ENCODE measurements at places on chromosomes 5 and 9. TPM values are rescaled to one million over a fixed set of nuclear protein-coding genes. Genes with fewer than 3 reads are reported as not detected.
A peak's percentile ranks its signal among the peaks of the same experiment; 100 is the strongest.

The CCL27 gene
- total RNA-seq, result not detected

- DNase-seq, result no peak
Measured at GRCh38 chr9:87650611-87651295, 75.2 kb upstream of the CTSL start.

DNA sequence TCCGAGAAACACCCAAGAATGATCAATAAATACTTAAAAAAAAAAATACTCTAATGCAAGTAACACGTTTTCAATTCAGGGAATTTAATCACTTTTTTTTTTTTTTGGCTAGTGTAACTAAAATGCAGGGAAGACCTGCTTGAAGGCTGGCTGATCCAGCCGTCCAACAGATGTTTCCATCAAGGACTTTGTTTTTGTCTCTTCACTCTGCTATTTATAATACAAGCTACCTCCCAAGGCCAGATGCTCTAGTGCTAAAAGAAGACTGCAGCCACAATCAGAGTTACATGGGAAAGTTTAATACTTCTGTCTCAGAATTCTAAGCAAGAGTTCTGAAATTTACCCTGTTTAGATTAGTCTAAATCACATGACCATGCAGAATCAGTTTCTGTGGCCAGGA lies 14.5 kb downstream of the TBCA start:
- DNase-seq, result no peak

GRCh38 chr9:129383019-129383560 lies 205.0 kb upstream of the IER5L start:
- peak; percentile 10 for DNase-seq

DNA sequence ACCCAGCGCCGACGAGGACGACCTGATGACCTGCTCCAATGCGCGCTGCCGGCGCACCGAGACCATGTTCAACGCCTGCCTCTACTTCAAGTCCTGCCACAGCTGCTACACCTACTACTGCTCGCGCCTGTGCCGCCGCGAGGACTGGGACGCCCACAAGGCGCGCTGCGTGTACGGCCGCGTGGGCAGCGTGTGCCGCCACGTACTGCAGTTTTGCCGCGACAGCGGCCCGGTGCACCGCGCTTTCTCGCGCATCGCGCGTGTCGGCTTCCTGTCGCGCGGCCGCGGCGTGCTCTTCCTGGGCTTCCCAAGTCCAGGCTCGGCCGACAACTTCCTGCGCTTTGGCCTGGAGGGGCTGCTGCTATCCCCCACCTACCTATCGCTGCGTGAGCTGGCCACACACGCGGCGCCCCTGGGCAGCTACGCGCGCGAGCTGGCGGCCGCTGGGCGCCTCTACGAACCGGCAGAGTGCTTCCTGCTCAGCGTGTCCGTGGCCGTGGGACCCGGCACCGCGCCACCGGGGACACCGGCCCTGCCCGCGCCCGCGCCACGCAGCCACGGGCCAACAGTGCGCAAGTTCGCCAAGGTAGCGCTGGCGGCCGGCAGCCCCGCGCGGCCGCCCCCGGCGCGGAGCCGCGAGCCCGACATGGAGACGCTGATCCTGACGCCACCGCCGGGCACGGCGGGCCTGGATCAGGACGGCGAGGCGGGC lies 2.7 kb upstream of the PHPT1 start:
- DNase-seq, result no peak

DNA sequence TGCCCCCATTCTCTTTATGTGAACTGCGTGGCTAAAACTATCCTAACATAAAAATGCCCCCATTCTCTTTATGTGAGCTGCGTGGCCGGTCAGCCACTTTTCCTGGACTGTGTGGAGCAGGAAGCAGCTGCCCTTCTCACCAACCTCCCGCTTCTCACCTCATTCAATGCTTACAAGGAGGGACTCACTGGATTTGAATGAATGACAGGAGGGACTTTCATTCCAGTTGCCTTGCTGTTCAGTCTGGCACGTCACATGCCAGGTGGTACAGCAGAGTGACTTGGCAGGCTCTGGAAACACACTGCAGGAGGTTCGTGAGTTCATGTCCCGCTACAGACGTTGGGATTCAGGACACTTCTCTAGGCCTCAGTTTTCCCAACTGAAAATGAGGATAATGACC lies 60.2 kb upstream of the NFIL3 start:
- no peak for DNase-seq

DNA sequence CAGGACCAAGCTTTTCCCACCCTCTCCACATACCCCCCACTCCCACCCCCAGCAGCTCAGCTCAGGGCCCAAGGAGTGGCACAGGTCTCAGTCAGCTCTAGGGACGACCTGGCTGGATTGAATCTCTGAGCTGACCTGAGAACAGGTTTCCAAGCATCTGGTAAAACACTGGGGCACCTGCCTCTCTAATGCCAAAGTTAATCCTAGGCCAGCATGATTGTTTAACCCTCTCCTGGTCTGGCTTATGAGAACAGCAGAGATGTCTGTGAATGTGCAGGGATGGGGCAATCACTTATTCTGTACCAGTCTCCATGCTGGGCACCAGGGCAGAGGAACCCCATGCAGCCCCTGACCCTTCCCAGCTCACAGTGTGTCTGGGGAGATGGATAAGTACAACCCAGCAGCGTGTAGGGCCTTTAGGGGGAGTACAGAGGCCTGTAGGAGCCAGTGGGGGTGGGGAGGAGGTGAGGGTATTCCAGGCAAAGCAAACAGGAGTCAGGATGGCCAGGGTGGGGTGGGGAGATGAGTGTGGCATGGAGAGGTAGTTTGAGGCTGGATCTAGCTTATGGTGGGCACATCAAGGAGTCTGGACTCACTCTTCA lies 678 bp upstream of the KIF12 start:
- DNase-seq, result no peak

The ITGA1 gene
- 8.9 TPM for total RNA-seq

GRCh38 chr9:19397845-19398244 lies 11.0 kb upstream of the ACER2 start:
- no peak for DNase-seq

The GARIN3 gene
- not detected for total RNA-seq

The MGAT1 gene
- 58.4 TPM for total RNA-seq

DNA sequence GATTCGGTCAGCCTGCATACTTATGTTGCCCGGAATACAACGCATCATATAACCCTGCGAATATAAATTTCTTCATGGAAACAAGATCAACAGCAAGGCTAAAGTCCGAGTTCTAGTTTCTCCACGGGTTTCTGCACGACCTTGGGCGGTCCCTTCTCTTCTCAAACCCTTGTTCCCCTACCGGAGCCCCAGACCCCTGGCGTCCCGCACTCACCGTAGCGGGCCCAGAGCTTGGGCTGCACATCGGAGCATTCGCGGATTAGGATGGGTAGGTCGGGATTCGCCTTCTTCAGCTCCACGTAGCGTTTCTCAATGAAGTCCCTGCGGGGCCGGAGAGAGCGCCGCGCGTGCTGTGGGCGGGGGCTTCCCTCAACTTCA lies 399 bp downstream of the NDUFA2 start:
- no peak for DNase-seq

The GARNL3 gene
- 9.0 TPM for total RNA-seq

DNA sequence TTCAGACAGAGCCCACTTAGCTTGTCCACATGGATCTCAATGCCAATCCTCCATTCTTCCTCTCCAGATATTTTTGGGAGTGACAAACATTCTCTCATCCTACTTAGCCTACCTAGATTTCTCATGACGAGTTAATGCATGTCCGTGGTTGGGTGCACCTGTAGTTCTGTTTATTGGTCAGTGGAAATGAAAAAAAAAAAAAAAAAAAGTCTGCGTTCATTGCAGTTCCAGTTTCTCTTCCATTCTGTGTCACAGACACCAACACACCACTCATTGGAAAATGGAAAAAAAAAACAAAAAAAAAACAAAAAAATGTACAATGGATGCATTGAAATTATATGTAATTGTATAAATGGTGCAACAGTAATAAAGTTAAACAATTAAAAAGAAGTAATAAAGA lies 59.0 kb downstream of the BASP1 start:
- DNase-seq, result no peak

DNA sequence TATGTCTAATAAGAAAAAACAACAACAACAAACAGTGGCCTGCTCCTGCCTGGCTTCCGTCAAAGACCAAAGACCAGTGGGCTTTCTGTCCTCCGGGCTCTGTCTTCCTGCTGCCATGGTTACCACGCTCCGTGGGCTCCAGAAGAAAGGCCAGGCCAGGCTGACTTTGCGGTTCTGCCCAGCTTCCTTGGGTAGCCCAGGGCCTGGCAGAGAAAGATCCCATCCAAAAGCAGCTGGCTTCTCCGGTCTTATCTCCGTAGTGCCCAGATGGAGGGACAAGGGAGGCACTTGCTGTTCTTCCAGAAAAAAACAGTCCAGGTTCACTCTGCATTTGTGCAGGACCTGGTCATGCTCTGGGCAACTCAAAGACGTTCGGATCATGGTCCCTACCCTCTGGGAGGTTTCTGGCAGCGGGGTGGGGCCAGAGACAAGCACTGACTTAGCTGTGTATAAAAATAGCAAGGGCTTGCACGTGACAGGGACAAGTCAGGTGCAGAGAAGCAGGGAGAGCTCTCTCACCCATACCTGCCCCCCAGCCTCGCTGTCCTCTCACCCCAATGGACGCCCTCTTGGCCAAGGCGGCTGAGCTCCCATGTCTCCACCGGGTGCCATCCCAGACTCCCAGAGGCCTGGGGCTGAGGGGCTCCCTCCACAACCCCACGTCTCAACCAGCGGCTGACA lies 212.2 kb downstream of the C9orf50 start:
- DNase-seq, result peak; percentile 41

DNA sequence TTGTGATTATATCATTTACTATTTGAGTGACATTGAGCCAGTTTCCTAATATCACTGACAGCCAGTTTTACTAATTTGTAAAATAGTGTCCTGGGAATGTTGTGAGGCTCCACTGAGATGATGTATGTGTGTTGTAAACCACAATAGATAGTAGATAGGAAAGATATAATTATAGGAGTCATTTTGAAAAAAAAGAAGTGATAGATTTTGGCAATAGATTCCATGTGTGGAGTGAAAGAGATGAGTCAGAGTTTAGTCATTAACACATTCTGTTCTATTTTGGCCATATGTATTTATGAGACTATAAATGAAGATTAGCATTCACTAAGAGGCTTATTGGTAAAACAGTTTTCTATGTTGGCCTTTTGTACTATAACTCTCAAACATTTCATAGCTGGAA lies 388.2 kb downstream of the FAM170A start:
- peak; percentile 2 for DNase-seq

GRCh38 chr9:111456529-111456928 lies 27.7 kb downstream of the ECPAS start:
- peak; percentile 9 for DNase-seq

GRCh38 chr5:79171635-79172245 lies 60.1 kb downstream of the BHMT start:
- no peak for DNase-seq

- DNase-seq, result no peak
Measured at GRCh38 chr5:30607301-30607894, 586.1 kb upstream of the CDH6 start.

DNA sequence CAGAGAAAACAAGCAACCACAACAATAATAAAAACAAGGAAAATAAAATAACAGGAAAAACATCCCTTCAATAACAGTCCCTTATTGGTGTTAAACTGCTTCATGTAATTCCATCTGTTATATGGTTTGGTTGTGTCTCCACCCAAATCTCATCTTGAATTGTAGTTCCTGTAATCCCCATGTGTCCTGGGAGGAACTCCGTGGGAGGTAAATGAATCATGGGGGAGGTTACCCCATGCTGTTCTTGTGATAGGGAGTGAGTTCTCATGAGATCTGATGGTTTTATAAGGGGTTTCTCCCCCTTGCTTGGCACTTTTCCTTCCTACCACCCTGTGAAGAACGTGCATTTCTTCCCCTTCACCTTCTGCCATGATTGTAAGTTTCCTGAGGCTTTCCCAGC lies 369.8 kb downstream of the TMEM232 start:
- peak; percentile 52 for DNase-seq

GRCh38 chr5:42321785-42322184 lies 101.5 kb upstream of the GHR start:
- no peak for DNase-seq

DNA sequence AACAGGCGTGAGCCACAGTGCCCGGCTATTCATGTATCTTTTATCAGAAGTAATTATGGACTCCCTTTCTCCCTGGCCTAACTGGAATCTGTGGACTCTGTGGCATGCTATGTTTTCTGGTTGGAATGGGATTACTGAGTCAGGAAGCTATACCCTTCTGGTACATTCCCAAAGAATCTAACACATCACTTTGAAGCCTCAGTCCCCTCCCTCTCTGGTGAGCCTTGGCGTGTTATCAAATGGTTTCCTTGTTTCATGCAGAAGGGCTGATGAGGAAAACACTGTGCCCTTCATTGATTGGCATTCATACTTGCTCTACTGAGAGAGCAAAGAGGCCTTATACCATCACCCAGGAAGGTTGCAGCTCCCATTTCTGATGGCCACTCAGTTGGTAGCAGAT lies 22.9 kb downstream of the C5orf15 start:
- DNase-seq, result no peak

The SLC26A2 gene
- total RNA-seq, result 100.0 TPM

The DTWD2 gene
- 9.9 TPM for total RNA-seq

The SELENOP gene
- 65.8 TPM for total RNA-seq

DNA sequence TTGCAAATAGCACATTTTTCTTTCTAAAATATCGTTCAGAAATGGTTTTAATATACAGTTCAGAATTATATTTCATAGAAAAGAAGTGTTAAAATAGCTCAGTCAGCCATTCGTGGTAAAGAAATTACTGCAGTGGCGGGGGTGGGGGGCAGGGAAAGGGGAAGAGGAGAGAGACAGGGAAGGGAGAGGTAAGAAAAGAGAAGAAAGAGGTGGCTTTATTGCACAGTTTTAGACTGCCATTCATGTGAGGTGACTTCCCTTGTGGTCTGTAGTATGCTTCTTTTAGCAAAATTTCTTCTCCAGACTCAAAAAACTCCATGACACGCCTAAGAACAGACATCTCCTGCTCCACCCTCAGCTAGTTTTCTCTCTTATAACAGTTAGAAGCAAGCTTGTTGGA lies 259.6 kb downstream of the TRPM3 start:
- DNase-seq, result no peak

- peak; percentile 29 for DNase-seq
Measured at GRCh38 chr9:135478829-135479468, 633 bp upstream of the PPP1R26 start.

The FRRS1L gene
- total RNA-seq, result not detected

DNA sequence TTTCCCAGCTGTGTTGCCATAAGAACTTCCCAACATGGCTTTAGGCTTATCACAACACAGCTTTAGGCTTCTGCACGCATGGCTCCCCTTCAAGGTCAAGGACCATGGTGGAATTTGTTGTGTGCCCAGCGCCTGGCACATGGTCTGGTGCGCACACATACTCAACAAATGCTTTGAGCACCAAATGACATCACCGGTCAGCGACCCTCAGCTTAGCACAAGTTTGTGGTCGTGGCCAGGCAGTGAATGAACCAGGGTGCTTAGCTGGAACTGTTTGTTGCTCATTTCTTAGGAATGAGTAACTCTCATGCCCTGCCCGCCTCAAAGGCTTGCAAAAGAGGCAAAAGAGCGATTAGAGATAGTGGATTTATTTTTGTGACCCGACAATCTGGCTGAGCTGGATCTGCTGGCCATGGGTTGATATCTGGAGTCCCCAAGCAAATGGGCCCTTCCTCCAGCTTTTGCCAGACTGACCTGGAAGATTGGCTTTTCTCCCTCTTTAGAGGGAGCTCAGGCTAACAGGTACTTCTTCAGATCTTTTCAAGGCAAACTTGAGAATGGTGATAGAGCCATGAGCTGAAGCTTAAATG lies 58.9 kb downstream of the DAP start:
- peak; percentile 99 for DNase-seq

The ICE1 gene
- total RNA-seq, result 30.0 TPM
